ENCODE measurements at places on chromosomes 2 and 18.
A peak's percentile ranks its signal among the peaks of the same experiment; 100 is the strongest.

DNA sequence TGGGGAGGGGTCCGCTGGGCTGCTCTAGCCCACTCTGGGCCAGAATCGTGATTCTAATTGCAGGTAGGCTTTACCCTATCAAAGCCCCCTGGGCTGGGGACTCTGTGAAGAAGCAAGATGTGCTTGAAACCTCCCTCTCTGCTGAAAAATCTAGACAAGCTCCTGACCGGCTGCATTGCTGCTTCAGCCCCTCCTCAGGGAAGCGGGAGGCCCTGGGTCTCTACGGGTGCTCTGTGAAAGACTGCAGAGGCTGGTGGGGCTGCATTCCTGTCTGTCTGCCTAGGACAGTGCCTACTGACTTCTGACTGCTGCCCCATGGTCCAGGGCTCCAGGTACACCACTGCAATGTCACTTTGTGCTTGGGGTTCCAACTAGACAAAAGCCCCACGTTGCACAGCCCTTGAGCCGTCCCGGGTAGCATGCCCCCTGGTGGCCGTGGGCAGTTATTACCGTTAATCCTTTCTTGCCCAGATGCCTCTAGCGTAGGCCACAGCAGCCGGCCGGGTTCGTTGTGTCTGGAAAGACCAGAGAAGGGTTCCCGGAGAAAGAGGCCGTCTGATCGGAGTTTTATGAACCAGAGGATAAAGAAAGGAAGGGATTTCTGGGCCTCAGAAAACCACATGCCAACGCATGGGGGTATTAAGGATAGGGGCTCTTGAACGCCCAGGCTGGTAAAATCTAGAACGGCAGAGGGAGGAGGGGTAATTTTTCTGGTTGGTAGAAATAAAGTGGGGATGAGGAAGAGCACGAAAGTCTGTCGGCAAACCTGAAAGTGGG, 15.9 kb upstream of the C1QL2 start:
- DNase-seq, result peak; percentile 25

DNA sequence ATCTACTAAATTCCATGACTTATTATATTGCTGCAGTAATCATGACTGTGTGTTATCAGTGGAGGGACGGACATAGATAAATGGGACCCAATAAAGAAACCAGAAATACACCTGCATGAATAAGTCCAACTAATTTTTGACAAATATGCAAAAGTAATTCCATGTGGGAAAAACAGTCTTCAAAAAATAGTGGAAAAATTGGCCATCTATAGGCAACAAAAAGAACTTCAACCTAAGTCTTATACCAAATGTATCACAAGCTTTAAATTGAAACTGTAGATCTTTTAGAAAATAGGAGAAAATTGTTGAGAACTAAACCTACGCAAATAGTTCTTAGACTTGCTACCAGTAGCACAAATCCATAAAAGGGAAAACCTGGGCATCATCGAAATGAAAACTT, 376.2 kb downstream of the NCKAP5 start:
- DNase-seq, result no peak

GRCh38 chr2:223041527-223042109, 10.4 kb upstream of the KCNE4 start:
- DNase-seq, result peak; percentile 100

GRCh38 chr2:45353879-45354278, 257.2 kb downstream of the SRBD1 start:
- DNase-seq, result peak; percentile 98

DNA sequence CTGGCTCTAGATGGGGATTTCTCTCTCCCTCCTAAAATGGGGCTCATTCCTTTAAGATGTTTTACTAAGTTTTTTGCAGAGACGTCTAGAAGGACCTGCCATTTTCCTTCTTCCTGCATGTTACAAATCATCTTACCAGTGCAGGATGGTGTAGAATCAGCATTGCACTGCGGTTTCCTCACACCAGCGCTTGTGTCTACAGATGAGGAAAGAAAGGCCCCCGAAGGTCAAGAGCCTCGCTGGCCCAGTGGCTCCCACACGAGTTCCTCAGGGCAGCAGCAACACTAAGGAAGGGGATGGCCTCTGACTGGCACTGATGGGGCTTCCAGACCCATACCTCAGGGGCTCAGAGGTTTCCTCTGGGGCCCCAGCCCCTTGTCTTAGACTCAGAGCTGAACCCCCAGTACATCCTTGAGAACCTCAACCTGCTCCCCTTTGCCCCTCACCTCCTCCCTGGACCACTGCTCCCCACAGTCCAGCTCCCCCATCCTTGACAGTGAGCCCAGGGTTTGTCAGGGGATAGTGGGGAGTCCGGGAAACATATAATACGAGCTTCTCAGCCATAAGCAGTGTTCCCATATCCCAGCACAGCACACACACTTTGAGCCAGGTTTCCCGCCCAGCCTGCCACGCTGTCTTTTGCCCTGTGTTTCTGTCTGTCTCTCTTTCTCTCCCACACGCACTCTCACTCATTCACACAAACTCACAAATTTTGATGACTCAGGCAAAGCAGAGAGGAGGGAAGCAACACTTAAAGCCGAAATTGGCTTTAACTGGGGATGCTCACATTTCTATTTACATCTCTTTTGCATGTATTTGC, 29.4 kb downstream of the ZFP36L2 start:
- no peak for DNase-seq

GRCh38 chr2:145096582-145096981, 576.7 kb upstream of the ZEB2 start:
- DNase-seq, result peak; percentile 86

DNA sequence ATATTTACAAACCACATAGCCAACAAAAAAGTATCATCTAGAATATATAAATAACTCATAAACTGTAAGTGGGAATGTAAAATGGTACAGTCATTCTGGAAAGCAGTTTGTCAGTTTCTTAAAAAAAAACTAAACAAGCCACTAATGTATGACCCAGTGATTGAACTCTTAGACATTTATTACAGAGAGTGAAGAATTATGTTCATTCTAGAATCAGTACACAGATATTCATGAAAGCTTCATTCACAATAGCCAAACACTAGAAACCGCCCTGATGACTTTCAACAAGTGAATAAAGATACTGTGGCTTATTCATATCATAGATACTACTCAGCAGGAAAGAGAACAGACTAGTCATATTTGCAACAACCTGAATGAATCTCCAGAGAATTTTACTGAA, 1541.5 kb downstream of the LRP1B start:
- DNase-seq, result peak; percentile 14

GRCh38 chr2:102027036-102027980, 35.5 kb downstream of the IL1R2 start:
- peak; percentile 87 for DNase-seq

GRCh38 chr2:19380532-19380931, 22.1 kb upstream of the OSR1 start:
- no peak for DNase-seq

GRCh38 chr2:230754200-230754599, 41.6 kb downstream of the CAB39 start:
- DNase-seq, result no peak

- no peak for DNase-seq
Measured at GRCh38 chr2:182999348-183000028, 38.8 kb downstream of the NCKAP1 start.

- DNase-seq, result no peak
Measured at GRCh38 chr2:180644709-180645108, 335.7 kb upstream of the UBE2E3 start.

- no peak for DNase-seq
Measured at GRCh38 chr2:65404988-65405697, 27.3 kb downstream of the SPRED2 start.

DNA sequence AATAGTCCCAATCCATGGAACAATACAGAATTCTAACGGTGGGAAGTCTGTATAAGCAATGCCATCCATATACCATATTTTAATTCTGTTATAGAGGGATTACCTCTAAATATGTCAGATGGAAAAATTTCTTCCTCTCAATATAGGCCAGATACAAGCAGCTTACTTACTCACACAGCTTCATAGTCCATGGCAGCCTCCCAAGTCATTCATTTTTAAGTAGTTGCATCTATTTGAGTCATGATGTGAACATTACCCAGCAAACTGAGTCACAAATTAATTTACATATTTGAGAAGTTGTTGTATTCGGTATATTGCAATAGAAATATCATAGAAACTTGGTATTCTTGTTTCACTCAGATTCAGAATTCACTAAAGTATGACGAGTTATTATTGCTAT, 20.3 kb downstream of the TBR1 start:
- DNase-seq, result peak; percentile 75

- peak; percentile 62 for DNase-seq
Measured at GRCh38 chr18:59323931-59324622, 5.6 kb upstream of the CPLX4 start.

DNA sequence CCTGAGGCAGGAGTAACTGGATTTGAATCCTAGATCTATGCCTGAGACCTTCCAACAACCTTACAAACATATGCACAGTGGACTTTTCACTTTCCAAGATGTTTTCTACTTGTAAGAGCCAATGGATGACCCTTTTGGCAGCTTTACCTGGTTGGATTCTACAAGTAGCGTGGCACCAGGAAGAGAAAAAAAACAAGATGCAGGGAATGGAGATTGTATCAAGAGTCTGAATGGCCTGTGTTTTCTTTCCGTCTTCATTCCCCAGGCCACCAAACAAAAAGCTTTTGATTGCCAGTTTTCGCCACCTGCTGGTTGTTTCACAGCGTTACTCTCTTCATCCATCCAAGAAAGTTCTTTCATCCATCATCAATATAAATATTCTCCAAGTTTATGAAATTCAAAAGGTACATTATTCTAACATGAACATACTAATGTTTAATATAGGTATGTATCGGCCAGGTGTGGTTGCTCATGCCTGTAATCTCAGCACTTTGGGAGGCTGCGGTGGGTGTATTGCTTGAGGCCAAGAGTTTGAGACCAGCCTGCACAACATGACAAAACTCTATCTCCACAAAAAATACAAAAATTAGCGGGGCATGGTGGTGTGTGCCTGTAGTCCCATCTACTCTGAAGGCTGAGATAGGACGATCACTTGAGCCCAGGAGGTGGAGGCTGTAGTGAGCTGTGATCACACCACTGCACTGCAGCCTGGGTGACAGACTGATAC, 3.5 kb upstream of the BCL2 start:
- peak; percentile 70 for DNase-seq

DNA sequence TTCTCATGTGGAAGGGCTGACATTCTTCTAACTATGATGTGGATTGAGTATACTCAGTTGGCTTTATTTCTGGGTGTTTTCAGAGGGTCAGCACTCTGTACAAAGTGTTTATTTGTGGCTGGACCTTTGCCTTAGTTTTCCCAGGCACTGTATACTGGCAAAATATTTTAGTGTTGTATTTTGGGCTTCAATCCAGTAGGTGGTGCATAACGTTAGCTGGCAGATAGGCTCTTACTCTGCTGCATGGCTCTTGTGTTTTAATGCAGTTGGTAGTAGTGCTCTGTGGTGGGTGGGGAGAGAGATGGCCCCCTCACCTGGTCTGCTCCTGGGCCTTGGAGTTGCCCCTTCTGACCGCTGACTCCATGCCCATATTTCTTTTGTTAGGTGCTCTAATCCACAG, 75.6 kb upstream of the REG3A start:
- DNase-seq, result no peak

DNA sequence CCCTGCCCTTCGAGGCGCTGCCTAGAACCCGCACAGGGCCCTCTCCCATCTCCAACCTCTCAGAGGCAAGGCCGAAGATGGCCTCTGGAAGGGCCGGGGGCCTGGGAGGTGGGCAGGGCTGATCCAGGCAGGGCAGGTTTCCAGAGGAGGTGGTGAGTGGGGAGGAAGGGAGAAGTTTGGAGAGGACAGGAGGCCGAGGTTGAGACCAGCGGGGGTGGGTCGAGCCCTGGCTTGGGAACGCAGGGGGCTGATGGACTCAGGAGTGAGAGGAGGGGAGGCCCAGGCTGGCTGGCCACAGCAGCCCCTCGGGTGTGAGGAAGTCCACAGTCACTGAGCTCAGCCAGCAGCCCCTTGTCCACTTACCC, 10.5 kb downstream of the CAPN10 start:
- DNase-seq, result no peak

- peak; percentile 22 for DNase-seq
Measured at GRCh38 chr2:222861411-222862105, 722 bp downstream of the ACSL3 start.

- peak; percentile 46 for DNase-seq
Measured at GRCh38 chr18:68449292-68449691, 265.6 kb downstream of the TMX3 start.

DNA sequence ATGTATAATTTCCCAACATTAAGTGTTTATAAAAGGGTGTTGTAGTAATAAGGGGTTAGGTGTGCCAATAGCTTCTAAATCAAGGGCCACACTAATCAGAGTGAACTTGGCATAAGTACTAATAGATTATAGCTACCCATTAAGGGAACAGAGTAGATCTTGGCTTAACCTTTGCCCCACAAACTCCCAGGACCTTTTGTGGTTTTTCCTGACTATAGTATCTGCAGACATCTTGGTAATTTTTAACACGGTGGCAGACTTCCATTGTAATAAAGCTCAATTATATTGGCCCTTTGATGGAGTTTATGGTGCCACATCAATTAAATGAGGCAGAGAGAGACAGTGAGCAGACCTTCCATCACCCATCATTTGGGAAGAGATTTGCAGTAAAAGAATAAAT, 358.5 kb upstream of the HNRNPA3 start:
- no peak for DNase-seq

- DNase-seq, result peak; percentile 100
Measured at GRCh38 chr2:20578895-20579825, 71.7 kb downstream of the HS1BP3 start.

All from fibroblast of skin of back (primary cell).